Activated T-cell treated with anti-CD3 and anti-CD28 coated beads for 1 hour (primary cell): ENCODE measurements at places on chromosomes 2 and 18.
A peak's percentile ranks its signal among the peaks of the same experiment; 100 is the strongest.

DNA sequence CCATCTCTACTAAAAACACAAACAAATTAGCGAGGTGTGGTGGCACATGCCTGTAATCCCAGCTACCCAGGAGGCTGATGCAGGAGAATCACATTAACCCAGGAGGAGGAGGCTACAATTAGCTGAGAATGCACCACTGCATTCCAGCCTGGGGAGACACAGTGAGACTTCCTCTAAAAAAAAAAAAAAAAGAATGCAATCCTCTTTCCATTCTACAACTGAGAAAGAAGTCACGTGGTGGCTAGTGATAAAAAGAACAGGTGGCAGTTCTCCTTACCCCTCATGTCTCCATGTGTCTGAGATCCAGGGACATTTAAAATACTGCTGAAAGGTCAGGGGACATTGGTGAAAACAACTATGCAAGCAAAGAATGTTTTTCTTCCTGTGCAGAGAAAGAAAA, 24.4 kb upstream of the GPR39 start:
- no peak for DNase-seq

DNA sequence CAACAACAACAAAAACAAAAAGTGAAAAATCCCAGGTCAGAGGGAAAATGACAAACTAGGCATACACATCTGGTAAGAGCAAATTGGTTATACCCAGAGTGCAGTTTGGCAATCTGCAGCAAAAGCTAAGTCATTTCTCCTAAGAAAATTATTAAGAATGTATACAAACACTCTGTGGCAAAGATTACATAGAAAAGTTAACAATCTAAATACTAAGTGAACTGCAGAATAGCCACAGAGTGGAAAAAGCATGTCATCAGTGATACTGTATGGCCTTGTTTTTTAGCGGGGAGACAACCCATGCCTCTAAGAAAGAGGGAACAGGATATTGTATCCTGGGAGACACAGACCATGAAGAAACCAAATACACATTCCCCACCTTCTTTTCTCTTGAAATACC, 136.0 kb upstream of the ITGB6 start:
- no peak for DNase-seq

DNA sequence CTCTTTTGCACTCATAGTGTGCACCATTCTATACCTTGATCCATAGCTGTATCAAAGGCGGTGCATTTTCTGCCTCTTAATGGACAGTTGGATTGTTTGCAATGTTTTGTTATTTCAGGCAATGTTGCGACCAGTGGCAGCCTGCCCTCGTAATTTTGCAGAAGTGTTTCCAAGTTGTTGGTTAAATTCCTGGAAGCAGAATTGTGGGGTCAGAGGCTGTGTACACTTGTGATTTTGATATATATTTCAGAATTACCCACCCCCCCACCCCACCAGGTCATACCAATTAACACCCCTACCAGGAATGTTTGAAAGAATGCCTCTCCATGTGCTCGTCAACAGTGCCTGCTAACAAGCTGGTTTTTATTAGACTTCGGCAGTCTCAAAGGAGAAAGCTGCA, 32.4 kb upstream of the IL1R1 start:
- DNase-seq = no peak

GRCh38 chr2:61376211-61376610, 94.7 kb downstream of the USP34 start:
- no peak for DNase-seq

DNA sequence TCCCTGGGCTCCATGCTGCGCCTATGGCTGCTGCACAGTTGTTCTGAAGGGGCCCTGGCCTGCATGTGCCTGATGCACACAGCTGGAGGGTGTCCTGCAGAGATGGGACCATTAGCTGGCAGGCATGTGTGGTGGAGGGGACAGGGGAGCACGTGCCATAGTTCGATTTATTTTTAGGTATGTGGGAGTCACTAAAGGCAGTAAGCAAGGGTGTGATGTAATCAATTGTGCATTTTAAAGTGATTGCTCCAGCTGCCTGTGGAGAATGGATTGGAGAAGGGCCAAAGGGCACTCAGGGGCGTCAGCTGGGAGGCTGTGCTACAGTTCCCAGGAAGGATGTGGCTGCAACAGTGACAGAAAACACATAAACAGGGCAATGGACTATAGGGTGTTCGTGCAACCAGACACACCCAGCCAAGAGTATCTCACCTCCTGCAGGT, 205.1 kb downstream of the ARL4C start:
- DNase-seq = no peak

DNA sequence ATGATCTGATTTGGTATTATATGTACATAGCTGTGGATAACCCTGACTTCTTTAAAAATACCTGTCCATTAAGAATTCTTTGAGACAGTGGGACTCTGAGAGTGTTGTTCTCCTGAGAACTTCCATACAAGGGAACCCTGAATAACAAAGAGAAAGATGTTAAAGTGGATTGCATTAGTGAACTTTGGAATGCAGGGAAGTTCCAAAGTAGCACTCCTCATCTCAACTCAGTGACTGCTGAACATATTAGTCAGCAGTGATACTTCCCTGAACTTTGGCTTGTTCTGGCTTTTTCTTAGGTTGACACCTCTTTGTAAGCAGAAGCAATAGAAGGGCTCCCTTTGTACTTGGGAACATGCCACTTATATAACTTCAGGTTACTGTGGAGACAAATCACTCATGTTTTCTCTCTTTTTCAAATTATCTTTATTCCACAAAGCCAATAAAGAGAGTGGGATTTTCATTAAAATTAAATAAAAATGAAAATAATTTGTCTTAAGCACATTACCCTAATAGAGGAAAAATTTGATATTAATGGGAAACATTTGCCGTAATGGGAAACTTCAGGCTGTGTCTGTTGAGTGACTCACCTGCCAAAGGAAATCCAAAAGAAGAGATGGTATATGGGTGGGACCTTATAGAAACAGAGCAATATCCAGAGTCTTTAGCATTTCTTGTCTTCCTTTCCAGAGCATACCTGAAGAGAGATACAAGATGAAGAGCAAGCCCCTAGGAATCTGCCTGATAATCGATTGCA, 33.3 kb downstream of the CFLAR start:
- DNase-seq = no peak

GRCh38 chr2:217610401-217610814, 392.4 kb downstream of the TNS1 start:
- DNase-seq = peak; percentile 17

DNA sequence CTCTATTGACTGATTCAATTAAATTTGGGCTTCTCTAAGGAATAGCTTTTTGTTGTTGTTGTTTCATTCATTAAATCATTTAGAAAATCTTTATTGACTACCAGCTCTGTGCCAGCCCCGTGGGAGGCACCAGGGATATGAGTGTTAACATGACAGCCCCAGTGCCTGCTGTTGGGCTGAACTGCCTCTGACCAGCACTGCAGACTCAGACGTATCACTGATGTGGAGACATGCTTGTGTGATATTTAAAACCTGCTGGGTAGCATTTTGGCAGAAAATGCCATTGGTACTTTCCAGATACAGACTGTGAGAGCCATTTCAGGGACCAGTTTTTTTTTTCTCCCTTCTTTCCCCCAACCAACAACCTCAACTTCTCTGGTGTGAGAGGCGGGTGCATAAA, 38.6 kb upstream of the KCNF1 start:
- no peak for DNase-seq

DNA sequence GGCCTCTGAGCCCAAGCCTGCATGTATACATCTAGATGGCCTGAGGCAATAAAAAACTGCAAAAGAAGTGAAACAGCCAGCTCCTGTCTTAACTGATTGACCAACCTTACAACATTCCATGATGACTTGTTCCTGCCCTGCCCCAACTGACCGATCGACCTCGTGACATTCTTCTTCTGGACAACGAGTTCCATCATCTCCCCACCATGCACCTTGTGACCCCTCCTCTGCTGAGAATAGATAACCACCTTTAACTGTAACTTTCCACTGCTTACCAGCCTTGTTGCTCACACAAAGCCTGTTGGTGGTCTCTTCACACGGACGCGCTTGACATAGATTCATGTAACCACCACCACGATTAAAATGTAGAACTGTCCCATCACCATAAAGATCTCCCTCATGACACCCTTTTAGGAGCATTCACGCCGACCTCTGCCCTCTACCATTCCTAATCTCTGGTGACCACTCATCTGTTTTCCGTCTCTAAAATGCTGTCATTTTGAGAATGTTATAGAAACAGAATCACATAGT, 120.1 kb upstream of the REV1 start:
- DNase-seq = no peak

DNA sequence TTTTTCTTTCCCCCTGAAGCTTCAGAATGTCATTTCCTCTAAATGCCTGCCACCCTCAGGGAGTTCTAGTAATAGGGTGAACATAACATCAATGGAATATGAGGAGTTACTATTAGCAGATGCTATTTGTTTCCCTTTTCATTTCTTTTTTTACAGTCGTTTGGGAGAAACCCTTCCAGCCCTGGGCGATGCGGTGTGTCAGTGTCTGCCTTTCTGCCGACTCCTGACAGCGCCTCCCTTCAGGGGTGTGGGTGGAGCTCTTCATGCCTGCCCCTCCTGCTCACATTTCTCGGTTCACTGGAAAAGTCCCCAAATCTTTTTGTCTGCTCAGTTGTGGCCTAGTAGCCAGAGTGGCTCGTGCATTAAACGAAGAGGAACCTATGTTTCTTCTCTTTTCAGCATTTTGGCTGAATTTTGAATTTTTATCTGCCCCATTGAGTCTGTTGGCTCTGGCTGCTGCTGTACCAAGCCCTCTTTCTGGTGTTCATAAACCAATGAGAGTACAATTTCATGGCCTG, 72.3 kb downstream of the FMNL2 start:
- no peak for DNase-seq

DNA sequence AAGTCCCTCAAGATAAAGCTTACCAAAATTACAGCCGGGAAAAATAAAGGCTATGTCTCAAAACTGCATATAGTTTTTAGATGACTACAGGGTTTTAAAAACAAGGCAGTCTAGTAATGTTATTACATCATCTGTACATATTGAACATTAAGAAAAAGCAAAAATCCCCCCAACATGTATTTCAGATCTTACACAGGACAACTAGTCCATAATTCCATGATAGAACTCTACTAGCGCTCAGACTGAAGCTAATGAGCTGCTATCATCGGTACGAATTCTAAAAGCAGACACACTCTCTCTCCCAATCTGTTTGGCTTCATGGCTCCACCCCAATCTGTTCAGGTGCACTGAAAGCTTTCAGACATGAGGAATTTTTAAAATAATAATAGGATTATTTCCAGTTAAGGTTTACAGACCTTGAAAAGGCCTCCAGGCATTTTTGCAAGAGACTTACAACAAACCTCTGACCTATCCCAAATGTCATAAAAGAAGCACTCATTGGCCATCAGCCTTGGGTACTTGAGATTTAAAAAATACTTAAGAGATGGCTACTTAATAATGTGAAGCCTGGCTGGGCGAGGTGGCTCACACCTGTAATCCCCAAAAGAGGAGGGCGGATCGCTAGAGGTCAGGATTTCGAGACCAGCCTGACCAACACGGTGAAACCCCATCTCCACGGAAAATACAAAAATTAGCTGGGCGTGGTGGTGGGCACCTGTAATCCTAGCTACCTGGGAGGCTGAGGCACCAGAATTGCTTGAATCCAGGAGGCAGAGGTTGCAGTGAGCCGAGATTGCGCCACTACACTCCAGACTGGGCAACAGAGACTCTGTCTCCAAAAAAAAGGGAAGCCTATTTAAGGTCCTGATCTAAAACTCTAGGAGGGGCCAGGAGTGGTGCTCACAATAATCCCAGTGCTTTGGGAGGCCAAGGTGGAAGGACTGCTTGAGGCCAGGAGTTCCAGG, 2.0 kb downstream of the NPC1 start:
- DNase-seq = no peak

GRCh38 chr18:68847219-68847837, 49.4 kb downstream of the CCDC102B start:
- no peak for DNase-seq
